Stimulated activated CD4-positive, alpha-beta T cell treated with anti-CD3 and anti-CD28 coated beads, Interleukin-1b, Interleukin-23, amount 100 ng/mL, for 24 hours (primary cell): ENCODE measurements at places on chromosomes 1 and 21.

DNA sequence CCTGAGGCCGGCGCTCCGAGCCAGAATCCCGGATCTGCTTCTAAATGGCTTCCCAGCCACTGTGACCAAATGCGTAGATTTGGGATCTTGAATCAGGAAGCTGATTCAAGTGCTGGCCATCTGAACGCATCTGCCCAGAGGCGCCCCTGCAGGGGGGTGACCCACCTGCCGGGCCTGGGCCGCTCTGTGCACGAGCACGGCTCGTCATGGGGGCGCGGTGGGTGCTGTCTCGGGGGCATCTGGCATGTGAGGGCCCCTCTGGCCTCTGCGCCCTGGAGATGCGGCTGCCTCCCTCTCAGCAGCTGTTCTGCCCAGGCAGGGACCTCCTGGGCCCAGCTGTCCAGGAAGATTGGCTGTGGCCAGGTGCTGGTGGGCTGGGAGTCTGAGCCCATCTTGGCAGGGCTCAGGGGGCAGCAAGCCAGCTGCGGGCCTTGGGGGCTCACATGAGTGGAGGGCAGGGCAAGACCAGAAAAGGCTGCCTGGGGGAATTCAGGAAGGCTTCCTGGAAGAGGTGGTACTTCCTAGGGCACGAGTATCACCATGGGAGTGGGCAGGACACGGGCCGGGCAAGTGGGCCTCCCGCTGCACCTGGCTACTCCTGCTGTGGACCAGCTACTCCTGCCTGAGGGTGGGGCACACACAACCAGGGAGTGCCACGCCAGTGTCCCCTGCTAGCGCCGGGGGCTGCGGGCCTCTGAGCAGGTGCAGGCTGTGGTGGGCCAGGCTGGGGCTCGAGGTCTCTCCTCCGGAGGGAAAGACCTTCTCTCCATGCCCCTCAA is 25.1 kb downstream of the PLCH2 start:
- no peak for DNase-seq

GRCh38 chr1:219582865-219583264 is 30.0 kb downstream of the ZC3H11B start:
- DNase-seq, result no peak

GRCh38 chr1:231571904-231572303 is 43.4 kb downstream of the TSNAX start:
- DNase-seq, result no peak

DNA sequence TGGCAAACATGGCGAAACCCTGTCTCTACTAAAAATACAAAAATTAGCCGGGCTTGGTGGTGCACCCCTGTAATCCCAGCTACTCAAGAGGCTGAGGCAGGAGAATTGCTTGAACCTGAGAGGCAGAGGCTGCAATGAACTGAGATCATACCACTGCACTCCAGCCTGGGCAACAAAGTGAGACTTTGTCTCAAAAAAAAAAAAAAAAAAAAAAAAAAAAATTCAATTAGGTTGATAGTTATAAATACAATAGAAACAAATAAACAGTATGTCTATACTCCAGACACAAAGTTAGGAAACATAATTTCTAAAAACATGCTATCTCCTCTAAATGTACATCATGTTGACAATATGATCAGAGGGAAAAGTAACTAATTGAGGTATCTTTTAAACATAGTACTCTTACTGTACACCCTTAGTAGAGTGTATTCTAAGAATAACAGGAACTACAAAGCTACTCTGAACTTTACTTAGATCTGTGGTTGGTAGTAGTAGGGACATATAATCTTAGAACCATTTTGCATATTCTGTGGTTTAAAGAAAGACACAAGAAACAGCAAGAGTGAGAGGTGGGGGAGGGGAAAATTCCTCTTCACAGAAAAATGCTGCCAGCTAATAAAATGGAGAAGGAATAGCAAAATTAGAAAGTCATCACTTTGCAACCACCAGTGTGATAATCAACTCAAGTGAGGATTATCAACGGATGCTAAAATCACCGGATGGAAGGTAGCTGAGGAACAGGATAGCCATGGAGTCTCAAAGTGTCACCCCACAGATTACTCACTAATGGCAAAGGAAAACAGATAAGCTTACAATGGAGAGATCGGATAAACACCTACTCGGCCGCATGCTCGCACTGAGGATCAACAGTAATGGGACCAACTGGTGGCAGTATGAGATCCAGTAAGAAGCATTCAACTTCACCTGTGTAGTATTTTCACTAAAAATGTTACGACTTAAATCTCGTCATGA is 35.0 kb downstream of the MTOR start:
- no peak for DNase-seq

DNA sequence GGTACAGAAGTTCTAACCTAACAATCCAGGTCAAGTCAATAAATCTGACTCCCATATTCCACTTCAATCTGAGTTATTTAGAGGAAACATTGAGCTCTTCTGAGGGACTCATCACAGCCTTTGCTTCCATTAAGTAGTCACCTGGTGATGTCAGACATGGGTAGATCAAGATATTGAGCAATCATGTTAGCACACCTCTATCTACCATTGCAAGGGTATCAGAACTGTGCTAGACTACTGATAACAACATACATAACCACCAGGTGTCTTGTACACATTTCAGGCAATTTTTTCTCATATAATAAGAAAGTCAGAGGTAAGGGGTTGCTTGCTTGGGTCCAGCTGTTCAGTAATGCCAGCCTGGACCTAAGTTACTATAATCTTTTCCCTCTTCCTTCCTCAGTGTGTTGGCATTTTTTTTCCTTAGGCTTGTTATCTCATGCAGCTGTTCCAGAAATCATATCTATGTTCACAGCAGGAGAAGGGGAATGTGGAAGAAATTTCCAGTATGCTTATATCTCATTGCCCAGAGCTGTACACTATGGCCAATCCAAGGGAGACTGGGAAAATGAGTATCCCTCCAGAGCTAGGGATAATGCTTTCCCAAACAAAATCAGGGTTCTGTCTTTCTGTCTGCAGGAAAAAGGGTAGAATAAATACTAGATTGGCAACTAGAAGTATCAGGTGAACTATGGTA is 52.3 kb downstream of the GRIK1 start:
- no peak for DNase-seq

DNA sequence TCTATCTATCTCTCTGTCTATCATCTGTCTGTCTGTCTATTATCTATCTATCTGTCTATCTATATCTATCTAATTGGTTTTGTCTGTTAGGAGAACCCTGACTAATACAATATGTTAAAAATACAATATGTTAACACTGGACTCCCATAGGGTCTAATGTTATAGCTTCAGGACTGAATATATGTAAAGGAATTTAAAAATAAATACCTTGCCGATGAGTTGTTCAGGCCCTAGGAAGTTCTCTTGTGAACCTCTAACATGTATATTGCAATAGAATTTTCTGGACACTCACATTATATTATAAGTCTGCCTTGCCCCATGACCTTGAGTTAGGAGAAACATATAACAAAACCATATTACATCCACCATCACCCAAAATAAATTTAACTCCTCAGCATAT is 900.6 kb downstream of the NCAM2 start:
- no peak for DNase-seq

GRCh38 chr1:203551550-203551949 is 57.6 kb downstream of the OPTC start:
- no peak for DNase-seq

DNA sequence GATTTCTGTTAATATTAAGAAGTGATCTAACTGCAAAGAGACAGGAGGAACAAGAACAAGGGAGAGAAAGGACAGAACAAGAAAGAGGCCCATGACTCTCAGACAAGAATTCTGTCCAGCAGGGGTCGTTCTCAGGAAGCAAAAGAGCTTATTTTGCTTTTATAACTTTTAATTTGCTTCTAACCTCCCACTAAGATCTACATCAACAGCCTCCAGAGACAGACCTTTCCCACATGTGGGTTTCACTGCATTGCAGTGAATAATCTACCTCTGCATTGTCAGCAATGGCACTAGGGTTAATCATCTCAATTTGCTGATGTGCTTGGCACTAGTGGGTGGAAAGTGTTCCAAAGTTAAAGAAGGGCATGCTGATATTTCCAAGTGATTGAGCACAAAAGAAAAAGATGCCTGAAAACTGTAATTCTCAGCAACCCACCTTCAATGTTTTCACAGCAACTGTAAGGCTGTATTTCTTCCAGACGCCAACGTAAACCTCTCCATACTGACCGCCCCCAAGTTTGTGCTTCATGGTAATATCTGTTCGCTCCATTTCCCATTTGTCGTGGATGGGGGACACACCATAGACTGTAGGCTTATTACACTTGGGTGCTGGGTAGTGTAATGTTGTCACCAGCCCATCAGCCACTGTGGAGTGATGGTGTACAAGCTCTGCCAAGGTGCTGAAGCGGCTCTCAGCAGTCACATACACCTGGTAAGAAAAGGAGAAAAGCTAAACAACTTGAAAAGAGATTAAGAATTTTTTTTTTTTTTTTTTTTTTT is 39.5 kb downstream of the TOR3A start:
- DNase-seq, result peak; percentile 19

GRCh38 chr21:36846631-36847030 is 119.8 kb downstream of the HLCS start:
- DNase-seq, result no peak

GRCh38 chr1:32817815-32818786 is 648 bp downstream of the S100PBP start:
- no peak for DNase-seq

DNA sequence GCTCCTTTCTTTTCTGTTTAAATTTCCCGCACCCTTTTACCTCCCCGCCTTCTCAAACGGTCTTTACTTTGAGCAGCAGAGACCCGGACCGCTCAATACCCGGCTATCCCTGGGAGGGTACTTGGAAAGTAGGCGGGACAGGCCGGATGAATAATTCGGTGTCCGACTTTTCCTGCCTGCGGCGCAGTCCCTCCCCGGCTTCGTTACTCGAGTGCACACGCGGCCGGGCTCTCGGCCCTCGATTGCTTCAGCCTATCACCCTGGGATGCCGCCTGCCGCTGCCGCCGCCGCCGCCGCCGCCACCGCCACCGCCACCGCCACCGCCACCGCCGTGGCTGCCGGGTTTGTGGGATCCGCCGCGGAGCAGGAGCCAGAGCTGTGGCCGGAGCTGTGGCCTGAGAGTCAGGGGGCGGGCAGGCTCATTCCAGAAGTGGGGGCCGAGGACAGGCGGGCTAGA is 382 bp upstream of the RASAL2 start:
- peak; percentile 31 for DNase-seq

- no peak for DNase-seq
Observed at GRCh38 chr1:195979646-195980045, 628.6 kb downstream of the KCNT2 start.

DNA sequence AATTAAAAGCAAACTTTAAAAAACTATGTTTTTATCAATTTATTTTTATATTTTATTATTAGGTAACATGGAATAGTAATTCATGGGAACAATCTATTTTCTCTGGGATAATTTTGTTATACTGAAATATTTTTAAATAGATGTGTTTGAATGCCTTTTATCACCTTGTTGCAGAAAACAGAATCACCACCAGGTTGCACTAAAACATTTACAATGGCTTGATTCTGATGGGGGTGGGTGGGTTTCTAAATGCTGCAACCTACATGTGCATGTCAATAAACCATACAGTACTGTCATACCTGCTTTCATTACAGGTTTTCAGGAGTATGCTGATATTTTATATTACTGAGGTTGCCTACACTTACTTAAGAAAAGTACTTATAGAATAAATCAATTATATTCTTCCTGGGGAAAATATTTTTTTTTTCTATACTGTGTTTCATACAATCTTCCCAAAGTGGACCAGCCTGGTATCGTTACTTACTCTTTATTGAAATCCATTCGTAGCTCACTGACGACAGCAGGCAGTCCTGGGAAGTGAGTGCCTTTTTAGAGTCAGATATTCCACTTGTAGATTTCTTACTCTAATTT is 132.8 kb downstream of the PTPRC start:
- no peak for DNase-seq

DNA sequence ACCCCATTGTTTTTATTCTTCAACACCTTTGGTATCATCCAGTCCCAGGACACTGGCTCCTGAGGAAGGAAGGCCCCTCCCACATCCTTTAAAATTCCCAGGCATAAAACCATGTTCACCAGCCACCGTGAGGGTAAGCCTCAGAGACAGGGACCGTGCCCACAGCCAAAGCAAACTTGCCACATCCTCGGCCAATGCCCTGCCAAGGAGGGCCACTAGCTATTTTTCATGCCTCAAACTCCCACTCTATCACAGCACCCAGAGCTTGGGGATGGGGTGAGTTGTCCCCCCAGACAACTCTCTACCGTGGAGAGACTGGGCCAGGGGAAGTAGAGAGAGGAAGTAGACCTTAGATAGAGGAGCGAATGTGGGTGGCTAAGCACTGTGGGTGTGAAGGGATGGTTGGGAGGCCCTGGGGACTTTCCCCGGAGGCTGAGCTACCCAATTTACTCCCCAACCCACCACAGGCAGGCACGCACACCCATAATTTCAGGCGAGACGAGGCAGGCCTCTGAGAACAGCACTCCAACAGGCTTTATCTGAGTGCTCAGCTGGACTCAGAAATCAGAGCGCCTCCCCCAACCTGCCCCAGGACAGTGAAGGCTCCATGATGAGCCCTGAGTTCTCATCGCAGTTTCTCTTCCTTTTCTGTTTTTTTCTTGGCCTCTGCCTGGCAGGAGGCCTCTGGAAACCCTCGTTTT is 15.9 kb upstream of the BTG2 start:
- DNase-seq, result peak; percentile 76

DNA sequence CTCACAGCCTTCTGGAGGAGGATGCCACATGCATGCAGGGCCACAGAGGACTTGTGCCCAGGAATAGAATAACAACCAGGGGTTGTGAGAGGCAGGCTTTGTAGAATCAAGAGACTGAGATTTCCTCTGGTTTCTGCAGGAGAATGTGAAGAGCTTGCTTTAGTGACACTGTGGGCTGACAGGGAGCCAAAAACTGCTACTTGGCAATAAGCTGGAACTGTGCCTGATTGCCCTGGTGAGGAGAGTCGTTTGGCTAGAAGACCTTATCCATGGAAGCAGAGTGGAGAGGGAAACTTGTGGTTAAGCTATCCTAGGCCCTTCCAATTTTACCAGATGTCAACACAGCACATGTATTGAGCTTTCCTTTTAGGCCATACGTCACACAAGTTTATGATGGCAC is 902.1 kb downstream of the MRPL39 start:
- DNase-seq, result no peak

DNA sequence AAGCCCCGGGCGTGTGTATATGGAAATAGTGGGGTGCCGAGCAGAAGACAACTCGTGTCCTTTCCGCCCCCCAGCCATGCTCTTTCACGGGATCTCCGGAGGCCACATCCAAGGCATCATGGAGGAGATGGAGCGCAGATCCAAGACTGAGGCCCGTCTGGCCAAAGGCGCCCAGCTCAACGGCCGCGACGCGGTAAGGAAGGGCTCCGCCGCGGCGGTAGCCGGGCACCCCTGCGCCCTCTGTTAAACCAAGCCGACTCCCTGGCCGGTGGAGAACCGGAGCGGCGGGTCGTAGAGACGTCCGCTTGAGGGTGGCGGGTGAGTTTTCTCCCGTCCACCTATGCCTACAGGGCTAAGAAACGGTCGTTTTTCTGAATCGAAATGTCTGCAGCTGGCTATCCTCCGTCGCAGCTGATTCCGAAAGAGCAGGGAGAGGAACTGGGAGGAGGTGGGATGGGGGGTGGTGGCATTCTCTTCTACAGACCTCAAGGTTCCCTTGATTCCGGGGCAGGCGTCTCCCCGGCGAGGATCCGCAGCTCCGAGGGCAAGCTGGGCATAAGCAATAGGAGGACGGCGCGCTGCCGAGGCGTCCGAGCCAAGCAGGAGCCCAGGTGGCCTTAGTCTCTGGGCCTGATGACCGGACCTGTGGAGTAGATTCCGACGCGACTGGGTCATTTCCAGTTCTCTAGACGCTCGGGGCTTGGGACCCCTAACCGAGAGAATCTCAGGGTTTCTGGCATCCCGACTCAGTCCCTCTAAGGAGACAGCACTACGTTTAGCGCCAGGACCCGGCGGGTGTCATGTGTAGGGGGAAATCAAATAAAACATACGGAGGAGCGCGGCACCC is 856 bp downstream of the LHX9 start:
- no peak for DNase-seq

- DNase-seq, result no peak
Observed at GRCh38 chr1:213988507-213989001, 781 bp downstream of the PROX1 start.
